Neural progenitor cell (in vitro differentiated cells): ENCODE measurements at places on chromosomes 7 and 10.

DNA sequence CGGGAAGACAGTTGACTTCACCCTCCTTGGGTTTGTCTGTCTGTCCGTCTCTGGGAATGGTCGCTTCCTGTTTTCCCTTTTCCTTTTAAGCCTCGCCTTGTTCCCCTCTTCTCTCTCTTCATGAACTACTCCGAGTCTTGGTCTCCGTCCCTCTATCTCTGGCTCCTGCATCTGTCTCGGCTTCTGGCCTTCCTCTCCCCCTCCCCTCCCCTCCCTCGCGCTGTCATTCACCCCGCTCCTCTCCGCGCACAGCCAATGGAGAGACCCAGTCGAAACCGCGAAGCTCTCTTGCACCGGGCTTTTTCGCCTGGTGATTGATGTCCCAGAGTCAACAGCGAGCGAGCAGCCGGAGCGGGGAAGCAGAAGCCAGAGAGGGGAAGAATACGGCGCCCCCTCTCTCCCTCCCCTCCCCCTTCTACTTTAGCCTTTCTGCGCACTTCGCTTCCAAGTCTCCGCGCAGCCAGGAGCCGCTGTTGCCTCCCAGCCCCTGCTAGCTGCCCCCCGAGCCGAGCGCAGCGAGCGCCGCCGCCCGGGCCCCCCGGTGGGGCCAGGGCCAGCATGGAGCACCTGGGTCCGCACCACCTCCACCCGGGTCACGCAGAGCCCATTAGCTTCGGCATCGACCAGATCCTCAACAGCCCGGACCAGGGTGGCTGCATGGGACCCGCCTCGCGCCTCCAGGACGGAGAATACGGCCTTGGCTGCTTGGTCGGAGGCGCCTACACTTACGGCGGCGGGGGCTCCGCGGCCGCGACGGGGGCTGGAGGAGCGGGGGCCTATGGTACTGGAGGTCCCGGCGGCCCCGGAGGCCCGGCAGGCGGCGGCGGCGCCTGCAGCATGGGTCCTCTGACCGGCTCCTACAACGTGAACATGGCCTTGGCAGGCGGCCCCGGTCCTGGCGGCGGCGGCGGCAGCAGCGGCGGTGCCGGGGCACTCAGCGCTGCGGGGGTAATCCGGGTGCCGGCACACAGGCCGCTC lies at the start of gene TLX1:
TSS of gene TLX1 (plus strand) at position 317 of the 978 bp plus-strand sequence. CDS start at position 559, 242 bp downstream.
- peak; percentile 82 for DNase-seq

DNA sequence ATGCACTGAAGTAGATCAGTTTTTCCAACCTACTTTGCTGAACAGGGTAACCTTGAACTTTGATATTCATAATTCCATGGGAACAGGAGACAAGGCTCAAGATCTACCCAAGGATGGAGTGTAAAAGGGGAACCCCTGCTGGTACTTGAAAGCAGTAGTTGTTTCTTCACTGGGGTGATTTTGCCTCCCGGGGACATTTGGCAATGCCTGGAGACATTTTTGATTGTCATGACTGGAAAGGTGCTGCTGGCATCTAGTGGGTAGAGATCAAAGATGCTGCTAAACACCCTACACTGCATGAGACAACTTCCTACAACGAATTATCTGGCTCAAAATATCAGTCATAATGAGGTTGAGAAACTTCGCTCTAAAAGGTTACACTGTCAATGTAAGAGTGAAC lies 214.8 kb upstream of the CTBP2 start:
- DNase-seq = no peak

GRCh38 chr10:108427146-108427545 lies 1262.6 kb upstream of the SORCS1 start:
- no peak for DNase-seq

GRCh38 chr10:80730522-80730921 lies 192.8 kb downstream of the SH2D4B start:
- DNase-seq = no peak

- peak; percentile 42 for DNase-seq
Measured at GRCh38 chr7:27434756-27435400, 192.3 kb downstream of the EVX1 start.

- no peak for DNase-seq
Measured at GRCh38 chr7:96235281-96235680, 86.6 kb downstream of the SLC25A13 start.

DNA sequence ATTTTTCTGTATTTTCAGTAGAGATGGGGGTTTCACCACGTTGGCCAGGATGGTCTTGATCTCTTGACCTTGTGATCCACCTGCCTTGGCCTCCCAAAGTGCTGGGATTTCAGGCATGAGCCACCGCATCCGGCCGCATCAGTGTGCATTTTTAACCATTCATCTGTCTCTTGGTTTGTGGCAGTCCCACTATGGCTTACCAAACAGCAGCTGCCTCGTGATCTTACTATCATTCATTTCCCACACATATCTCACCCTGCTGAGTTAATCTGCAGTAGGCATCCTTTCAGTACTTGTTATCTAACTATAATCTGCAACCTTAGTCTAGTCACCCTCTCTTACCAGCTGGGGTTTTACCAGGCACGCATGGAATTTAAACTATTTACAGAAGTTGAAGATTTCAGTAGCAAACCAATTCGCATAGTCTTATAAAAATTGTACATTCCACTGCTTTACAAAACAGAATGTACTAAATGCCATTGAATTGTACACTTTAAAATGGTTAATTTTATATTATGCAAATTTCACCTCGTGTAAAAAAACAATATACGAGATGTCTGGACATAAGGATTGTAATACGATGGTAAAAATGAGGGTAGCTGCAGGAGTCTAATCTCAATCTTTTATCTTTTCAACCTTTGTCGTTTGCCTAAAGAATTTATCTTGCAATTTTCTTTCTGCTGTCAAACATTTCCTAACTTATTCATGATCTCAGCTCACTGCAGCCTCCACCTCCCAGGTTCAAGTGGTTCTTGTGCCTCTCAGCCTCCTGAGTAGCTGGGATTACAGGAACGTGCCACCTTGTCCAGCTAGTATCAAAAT lies 4.6 kb upstream of the TBC1D12 start:
- DNase-seq = no peak

DNA sequence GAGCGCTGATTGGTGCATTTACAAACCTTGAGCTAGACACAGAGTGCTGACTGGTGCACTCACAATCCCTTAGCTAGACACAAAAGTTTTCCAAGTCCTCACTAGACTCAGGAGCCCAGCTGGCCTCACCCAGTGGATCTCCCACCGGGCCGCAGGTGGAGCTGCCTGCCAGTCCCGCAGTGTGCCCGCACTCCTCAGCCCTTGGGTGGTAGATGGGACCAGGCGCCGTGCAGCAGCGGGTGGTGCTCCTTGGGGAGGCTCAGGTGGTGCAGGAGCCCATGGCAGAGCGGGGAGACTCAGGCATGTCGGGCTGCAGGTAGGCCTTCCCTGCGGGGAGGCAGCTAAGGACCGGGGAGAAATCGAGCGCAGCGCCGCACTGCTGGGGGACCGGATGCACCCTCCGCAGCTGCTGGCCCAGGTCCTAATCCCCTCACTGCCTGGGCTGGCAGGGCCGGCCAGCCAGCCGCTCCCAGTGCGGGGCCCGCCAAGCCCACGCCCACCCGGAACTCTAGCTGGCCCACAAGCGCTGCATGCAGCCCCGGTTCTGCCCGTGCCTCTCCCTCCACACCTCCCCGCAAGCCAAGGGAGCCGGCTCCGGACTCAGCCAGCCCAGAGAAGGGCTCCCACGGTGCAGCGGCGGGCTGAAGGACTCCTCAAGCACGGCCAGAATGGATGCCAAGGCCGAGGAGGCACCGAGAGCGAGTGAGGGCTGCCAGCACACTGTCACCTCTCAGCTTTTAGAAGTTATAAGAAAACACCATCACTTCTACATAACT lies 128.9 kb downstream of the ZNF438 start:
- no peak for DNase-seq

DNA sequence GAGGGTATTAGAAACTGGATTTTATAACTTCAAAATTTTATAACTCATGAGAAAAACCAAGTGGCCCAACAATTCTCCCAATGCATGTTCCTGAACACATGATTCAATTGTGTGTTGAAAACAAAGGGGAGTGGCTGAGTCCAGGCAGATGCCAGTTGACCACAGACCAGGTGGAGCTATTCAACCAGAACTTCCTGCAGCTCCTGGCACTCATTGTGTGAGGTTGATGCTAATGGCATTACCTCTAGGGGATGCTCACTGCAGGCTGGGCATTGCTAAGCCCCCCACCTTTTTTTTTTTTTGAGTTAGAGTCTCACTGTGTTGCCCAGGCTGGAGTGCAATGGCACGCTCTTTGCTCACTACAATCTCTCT lies 20.3 kb downstream of the MYOF start:
- DNase-seq = no peak

DNA sequence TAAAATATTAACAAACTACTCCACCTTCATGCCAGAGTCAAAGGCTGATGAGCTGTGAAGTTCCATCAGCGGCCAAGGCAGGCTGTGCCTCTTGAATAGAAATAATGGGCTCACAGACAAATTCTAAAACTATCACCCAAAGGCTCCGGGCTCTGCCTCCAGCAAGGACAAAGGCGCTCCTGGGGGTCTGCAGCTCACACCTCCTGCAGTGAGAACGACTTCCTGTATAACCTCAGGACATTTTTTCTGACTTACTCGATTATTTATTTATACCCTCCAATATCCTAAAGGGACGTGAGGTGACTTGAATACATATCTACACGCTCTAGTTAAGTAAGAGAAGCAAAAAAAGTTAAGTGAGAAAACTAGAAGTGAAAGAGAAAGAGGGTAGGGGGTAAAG lies 500.7 kb downstream of the CCSER2 start:
- DNase-seq = no peak

- no peak for DNase-seq
Measured at GRCh38 chr7:91165846-91166230, 98.4 kb upstream of the FZD1 start.

GRCh38 chr10:102985811-102986210 lies 67.7 kb downstream of the CNNM2 start:
- no peak for DNase-seq

- DNase-seq = no peak
Measured at GRCh38 chr7:96184783-96185182, 137.1 kb downstream of the SLC25A13 start.

- DNase-seq = no peak
Measured at GRCh38 chr10:20598590-20598989, 298.5 kb downstream of the NEBL start.

DNA sequence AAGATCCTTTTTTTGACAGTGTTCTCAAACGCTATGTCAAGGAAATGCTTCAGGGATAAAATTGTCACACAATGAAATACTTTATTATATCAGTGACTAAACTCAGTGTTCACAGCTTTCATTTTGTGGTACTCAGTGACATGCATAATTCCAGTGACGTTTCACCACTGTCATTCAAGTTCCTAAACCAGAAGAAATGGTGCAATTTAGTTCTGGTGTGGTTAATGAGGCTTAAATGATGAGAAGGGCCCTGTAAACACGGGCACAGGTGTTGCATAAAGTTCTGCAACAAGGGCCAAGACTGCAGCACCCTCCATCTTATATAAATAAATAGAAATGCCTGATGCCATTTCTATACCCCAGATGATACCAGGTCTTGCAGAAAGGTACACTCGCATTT lies 1247.1 kb downstream of the GATA3 start:
- no peak for DNase-seq

DNA sequence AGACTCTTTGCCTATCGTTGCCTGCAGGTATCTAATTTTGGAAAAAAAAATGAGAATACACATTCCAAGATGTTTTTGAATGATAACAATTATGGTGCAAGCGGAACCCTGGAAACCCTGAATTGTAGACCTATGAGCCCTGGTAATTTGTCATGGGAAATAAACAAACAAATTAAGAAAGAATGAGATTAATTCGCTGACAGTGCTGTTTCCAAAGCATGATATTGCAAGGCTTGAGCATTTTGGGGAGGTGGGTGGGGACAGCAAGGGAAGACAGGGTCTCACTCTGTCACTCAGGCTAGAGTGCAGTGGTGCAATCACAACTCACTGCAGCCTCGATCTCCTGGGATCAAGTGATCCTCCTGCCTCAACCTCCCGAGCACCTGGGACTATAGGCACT lies 900.3 kb downstream of the IPMK start:
- DNase-seq = no peak

GRCh38 chr10:44990302-44990655 lies 10.4 kb upstream of the ZNF22 start:
- peak; percentile 76 for DNase-seq

DNA sequence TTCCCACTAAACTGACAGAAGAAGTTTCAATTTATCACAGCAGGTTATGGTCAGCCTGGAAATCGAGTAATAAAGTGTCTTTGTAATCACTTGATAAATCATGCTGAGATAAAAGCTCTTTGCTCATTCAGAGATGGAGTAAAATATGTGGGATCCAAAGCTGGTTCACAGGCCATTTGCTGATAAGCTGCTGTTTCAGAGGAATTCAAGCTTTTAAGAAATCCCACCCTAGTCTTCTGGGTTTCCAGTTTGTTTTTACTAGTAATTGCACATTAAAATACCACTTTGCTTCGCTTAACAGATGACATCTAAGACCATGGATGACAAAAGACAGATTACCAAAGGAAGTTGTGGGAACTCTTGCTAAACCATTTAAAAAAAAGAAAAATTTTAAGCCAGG lies 37.4 kb upstream of the CDK6 start:
- no peak for DNase-seq

DNA sequence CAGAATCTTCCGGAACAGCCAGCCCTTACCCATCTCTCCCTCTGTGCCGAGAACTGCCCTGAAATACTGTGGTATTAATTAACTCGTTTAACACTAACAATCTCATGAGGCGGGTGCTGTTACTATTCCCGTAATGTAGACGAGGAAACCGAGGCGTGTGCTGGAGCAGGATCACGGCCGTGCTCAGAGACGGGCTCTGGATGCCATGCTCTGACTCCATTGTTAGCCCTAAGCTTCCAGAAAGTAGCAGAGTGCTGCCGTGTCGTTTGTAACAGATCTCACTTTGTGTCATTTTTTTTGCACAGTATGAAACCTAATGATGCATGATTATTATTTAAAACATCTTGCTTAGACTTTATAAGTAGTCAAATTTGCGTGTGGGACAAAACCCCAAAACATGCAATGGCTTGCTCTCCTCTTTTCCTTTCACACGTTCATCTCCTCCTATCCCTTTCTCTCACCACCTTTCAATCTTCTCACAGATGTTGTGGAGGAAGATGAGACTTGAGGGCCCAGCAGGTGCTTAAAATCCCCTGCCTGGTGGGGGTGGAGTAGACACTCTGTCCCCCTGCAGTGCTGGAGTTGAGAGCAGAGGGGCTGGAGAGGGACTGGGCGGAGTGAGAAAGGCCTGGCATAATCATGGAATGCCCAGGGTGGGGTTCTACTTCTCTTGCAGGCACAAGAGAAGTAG lies 482 bp upstream of the ACTR3C start:
- no peak for DNase-seq

DNA sequence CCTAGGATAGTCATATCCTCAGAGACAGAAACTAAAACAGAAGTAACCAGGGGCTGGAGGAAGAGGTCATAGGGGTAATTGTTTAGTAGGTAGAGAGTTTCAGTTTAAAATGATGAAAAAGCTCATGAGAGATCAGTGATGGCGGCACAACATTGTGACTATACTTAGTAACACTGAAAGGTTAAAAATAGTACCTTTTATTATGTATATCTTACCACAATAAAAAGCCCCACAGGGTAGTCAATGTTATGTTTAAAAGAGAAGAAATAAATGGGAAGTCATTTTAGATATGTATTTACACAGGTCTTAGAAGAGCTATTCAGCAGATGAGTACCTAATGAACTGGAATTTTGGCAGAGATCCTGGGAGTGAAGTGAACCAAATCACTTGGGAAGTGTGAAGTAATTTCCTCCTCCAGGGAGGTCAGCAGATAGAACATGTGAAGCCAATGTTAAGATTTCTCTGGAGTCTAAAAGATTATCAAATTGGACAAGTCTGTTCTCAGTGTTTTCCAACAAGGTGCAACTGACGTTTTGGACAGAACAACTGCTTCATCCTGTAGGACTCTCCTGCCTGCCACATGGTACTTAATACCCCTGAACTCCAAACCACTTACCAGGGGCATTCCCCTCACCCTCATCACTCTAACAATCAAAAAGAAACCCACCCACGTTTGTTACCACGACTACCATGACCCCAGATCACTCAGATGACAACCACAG lies 6.4 kb downstream of the CDCA7L start:
- DNase-seq = no peak
